Nasal cavity respiratory epithelium epithelial cell of viscerocranial mucosa (primary cell): ENCODE measurements at places on chromosomes 4 and X. TPM values are rescaled to one million over a fixed set of nuclear protein-coding genes. Genes with fewer than 3 reads are reported as not detected.

Gene FHDC1
- 1.7 and 11.4 TPM in 2 replicates for total RNA-seq

Gene TASL
- not detected in 2 replicates for total RNA-seq

Gene ZNF157
- total RNA-seq: under 0.01 and 0.07 TPM in 2 replicates

Gene GIMD1
- not detected in 2 replicates for total RNA-seq
